ENCODE measurements at places on chromosomes 4 and X.

DNA sequence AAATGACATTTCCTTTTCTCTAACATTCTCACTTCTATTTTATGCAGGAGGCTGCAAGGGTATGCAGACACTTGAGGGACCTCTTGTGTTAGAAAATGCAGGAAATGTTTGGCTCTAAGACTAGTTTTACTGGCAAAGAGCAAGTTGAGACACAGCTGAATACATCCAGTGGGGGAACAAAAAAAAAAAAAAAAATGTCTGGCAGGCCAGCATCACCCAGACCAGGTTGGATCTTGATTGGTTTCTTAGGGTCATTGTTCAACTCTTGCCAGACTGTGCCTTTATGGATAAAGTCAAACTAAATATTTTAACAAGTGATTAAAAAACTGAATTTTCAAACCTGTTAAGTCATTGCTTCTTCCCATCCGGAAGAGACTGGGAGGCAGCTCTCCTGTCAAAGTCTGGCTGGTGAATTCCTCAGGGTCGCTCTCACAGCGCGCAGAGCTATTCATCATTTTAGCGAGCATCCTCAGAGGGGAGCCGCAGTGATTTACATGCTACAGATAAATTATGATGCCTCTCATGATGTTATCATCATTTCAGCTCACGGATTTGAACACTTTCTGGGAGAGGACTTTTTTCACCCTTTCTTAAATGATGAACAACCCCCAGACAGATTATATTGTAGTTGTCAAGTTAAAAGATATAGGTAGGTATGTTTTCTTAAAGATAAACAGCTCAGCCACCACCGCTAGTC is 23.6 kb upstream of the PACRGL start:
- DNase-seq = no peak

DNA sequence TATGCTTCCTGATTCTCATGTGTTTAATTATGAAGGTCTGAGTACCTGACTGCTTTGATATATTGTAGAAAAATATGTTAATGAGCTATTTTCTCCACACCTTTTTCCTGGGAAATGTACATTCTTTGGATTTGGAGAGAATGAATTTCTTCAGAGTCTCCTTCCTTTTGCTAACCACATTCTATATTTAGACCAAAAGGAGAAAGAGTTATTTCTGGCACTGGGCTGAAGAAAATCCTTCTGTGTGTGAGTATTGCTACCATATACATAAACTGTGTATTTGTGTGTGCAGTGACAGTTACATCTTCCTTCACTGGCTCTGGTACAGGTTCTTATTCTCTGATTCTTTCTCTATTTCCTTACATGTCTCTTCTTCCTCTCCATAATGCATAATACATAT is 44.5 kb upstream of the PGRMC2 start:
- DNase-seq = no peak

DNA sequence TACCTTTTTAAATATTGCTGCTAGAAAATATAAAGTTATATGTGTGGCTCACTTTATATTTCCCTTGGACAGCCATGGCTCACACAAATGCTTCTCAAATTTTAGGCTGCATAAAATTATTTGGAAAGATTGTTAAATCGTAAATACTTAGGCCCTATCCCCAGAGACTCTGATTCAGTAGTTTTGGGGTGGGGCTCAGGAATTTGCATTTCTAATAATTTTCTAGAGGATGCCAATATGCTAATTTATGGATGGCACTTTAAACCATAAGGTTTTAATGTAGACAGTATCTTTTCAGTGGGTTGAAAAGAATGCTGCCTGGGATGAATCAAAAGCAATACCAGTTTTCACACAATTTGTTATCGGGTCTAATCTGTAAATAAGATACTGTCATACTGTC is 49.7 kb downstream of the RAP1GDS1 start:
- no peak for DNase-seq

DNA sequence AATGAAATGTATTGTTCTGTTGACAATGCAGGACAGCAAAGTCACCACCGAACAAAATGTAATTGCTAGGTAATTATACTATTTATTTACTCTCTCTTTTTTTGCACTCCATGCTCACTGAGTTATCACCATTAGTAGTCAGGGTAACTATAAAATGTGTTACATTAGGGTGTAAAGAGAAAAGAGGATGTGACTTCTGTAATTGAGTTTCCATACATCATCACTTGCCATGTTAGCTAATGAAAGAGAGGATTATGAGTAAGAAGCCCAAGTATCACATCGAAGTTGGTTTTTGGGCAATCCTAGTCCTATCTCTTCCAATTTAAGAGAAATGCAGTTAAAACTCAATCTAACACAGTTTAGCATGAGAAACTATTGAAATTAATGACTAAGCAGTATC is 7.6 kb downstream of the ZXDA start:
- DNase-seq = no peak

GRCh38 chr4:165115301-165115700 is 2.6 kb upstream of the TMEM192 start:
- no peak for DNase-seq

Data from large intestine (tissue), 12 donors.